Naive thymus-derived CD8-positive, alpha-beta T cell (primary cell): ENCODE measurements at places on chromosomes 16 and 17.

GRCh38 chr16:12252616-12253015 lies 276.1 kb downstream of the SNX29 start:
- DNase-seq = no peak

- DNase-seq = no peak
Measured at GRCh38 chr17:72826602-72827001, 265.9 kb downstream of the SLC39A11 start.

DNA sequence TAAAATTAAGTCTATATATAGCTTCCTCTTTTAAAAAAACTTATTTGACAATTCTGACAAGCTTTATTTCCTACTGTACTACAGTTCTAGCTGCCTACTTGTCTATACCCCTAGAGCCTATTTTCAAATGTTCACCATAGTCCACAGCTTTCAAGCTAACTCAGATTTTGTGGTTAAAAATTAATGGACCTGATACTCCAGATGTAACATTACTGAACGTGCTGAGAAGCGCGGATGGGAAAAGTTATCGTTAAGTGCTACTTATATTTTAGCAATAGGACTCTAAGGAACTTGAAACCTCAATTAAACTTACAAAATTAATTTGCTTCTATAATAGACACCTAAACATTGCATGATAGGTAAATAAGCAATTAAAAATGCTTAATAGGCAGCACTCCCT lies 31.2 kb downstream of the GNA13 start:
- DNase-seq = no peak

- DNase-seq = no peak
Measured at GRCh38 chr17:4834681-4835020, 1.5 kb downstream of the MINK1 start.

DNA sequence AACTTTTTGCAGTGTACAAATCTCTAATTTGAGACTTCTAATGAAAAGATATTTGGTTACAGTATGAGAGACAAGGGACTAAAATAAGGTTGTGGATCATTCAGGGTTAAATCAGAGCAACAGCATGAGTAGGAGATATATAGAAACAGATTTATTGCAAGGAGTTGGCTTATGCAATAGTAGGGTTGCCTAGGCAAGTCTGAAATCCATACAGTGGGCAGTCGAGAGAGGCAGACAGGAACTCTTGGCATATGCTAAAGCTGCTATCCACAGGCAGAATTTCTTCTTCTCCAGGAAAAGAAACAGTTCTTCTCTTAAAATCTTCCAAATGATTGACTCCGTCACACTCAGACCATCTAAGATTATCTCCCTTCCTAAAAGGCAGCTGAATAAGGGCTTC lies 500.8 kb downstream of the MAF start:
- DNase-seq = no peak

- DNase-seq = no peak
Measured at GRCh38 chr17:55699181-55699860, 23.3 kb downstream of the TMEM100 start.

DNA sequence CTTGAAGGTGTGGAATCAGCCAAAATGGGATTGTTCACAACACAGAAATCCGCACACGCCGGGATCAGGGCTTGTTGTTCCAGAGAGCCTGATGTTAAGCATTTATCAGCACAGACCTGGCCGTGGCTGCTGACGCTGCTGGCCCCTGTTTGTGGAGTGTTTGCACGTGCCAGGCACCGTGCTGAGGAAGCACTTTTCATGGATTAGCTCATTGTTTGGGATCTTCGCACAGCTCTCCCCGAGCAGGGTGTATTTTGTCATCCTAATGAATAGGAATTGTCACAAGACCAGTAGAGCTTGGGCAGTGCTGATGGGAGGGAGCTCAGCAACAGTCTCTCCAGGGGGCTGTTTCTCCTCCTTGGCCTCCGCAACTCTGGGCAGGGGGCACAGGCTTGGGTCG lies 160.4 kb upstream of the PLCG2 start:
- DNase-seq = no peak
